ENCODE measurements at places on chromosomes 2 and 18.

DNA sequence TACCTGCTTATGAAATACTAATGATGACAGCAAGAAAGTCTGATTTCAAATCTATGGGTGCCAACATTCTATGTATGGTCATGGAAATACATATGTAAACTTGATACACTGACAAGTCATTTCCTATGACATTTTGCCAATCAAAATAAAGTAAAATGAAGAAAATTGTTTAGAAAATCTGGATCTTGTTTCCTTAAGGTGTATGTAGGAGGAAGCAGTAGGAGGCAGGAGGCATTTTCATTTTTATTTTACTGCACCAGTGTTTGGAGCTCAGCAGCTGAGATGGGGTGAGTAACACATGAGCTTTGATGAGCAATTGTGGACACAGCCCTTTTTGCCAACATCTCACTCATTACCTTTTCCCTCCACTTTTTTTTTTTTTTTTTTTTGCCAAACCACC lies 167.0 kb downstream of the AFF3 start:
- H3K27ac ChIP-seq, result peak overlapping the region; percentile 71
- no peaks in the 10 kb centered on the region for H3K36me3 ChIP-seq
- peaks cover 5% of the 10 kb centered on the region for H3K27me3 ChIP-seq
- H3K4me1 ChIP-seq, result peaks cover 4% of the 10 kb centered on the region
- no peak overlapping the region for H3K4me3 ChIP-seq

DNA sequence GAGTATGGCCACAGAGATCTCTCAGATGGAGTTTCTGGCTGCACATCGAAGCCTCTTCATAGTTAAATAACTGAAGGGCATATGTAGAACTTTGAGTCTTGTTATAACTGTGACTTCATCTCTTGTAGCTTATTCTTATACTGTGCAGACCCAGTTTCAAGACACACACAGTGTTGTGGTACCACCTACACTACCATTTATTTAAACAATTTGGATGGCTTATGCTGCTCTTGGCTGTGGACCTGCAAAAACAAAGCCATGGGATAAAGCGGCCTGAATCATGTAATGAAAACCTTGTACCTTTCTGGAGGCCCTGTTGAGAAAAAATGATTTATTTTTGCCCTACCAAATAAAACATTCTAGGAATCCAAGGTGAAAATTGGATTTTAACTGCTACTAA lies 262.8 kb upstream of the RASGRP3 start:
- peaks cover 19% of the 10 kb centered on the region for H3K4me1 ChIP-seq
- no peak overlapping the region for H3K4me3 ChIP-seq
- no peak for DNase-seq
- H3K27ac ChIP-seq, result peak overlapping the region; percentile 65
- H3K27me3 ChIP-seq, result no peaks in the 10 kb centered on the region

GRCh38 chr2:152099367-152100050 lies 665 bp upstream of the CACNB4 start:
- H3K27ac ChIP-seq, result no peak overlapping the region
- H3K4me3 ChIP-seq, result no peak overlapping the region
- peaks cover 48% of the 10 kb centered on the region for H3K27me3 ChIP-seq
- no peaks in the 10 kb centered on the region for H3K36me3 ChIP-seq

DNA sequence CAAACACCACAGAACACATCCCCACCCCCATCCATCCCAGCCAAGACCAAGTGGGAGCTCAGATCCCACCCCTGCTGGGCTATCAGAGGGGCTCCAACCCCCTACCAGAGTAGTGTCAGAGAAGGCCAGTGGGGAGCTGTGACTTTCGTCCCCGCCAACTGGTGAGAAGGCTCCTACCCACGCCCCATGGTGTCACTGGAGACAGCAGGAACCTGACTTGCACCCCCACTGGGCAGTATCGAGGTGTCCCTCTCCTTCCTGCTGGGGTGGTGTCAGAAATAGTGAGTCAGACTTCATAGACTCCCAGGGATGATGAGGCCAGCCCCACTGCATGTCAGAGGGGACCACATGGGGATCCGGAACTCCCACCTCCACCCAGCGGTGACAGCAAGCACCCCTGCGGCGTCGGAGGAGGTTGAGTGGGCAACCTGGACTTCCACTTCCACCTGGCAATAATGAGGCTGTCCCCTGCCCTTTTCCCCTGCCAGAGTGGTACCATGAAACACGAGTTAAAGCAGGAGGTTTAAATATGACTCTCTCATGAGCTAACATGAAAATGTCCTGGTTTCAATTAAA lies 106.7 kb downstream of the CTIF start:
- DNase-seq, result no peak
- H3K4me3 ChIP-seq, result no peak overlapping the region
- peaks cover 9% of the 10 kb centered on the region for H3K36me3 ChIP-seq
- no peak overlapping the region for H3K27ac ChIP-seq

DNA sequence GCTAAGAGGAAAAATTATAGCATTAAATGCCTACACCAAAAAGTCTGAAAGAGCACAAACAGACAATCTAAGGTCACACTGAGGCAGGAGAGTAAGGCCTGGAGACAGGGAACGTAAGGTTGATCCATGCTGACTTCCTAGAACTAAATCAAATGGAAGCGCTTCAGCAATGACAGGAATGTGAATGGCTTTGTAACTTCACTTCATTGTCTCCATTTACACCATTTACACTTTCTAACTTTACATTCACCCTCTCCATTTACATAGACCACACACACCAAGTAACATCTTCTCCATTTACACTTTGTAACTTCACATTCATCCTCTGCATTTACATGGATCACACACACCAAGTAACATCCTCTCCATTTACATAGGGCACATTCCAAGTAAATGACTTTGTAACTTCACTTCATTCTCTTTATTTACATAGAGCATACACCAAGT lies 103.1 kb upstream of the SPATS2L start:
- H3K27ac ChIP-seq, result no peak overlapping the region
- H3K27me3 ChIP-seq, result no peaks in the 10 kb centered on the region
- peaks cover 5% of the 10 kb centered on the region for H3K4me1 ChIP-seq

GRCh38 chr18:11511434-11512095 lies 97.8 kb upstream of the SLC35G4 start:
- no peaks in the 10 kb centered on the region for H3K36me3 ChIP-seq
- H3K4me3 ChIP-seq, result no peak overlapping the region
- H3K27ac ChIP-seq, result no peak overlapping the region
- H3K27me3 ChIP-seq, result no peaks in the 10 kb centered on the region

- no peaks in the 10 kb centered on the region for H3K4me1 ChIP-seq
- H3K27me3 ChIP-seq, result peaks cover 4% of the 10 kb centered on the region
- no peaks in the 10 kb centered on the region for H3K36me3 ChIP-seq
- no peak overlapping the region for H3K27ac ChIP-seq
- H3K4me3 ChIP-seq, result no peak overlapping the region
Observed at GRCh38 chr2:17455343-17455742, 62.9 kb downstream of the RAD51AP2 start.

GRCh38 chr2:20588918-20589871 lies 61.7 kb downstream of the HS1BP3 start:
- H3K36me3 ChIP-seq, result no peaks in the 10 kb centered on the region
- H3K27me3 ChIP-seq, result no peaks in the 10 kb centered on the region
- no peak for DNase-seq

DNA sequence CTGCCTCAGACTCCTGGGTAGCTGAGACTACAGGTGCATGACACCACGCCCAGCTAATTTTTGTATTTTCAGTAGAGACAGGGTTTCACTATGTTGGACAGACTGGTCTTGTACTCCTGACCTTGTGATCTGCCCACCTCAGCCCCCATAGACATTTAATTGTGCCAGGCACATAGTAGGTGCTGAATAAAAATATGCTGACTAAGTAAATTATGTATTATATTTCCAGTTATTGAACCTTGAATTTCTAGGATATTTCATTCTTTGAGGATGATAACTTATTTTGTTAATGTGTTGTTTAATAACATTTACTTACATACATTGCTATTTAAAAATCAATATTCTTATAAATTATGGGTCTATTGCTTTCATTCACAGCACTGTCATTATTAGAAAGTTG lies 190.4 kb upstream of the LRRTM4 start:
- H3K27me3 ChIP-seq, result no peaks in the 10 kb centered on the region
- H3K36me3 ChIP-seq, result no peaks in the 10 kb centered on the region
- no peak for DNase-seq
- H3K4me1 ChIP-seq, result no peaks in the 10 kb centered on the region
- no peak overlapping the region for H3K4me3 ChIP-seq

DNA sequence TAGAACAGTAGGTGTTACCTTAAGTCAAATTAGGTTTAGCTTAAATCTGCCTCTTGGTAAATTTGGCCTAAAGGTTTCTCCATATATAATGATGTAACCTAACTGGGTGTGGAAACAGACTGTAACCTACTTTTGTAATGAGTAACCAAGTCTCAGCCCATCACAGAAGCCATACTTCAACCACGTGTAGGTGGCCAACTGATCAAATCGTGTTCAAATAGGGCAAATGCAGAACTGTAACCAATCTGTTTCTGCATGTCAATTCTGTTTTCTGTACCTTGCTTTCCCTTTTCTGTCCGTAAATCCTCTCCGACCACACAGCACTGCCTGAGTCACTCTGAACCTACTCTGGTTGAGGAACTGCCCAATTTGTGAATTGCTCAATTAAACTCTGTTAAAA lies 34.0 kb upstream of the PLA2R1 start:
- no peaks in the 10 kb centered on the region for H3K27me3 ChIP-seq
- no peaks in the 10 kb centered on the region for H3K4me1 ChIP-seq
- no peak overlapping the region for H3K4me3 ChIP-seq
- H3K27ac ChIP-seq, result no peak overlapping the region
- no peak for DNase-seq

GRCh38 chr2:135096665-135097446 lies 44.8 kb downstream of the RAB3GAP1 start:
- H3K27ac ChIP-seq, result no peak overlapping the region
- H3K4me1 ChIP-seq, result no peaks in the 10 kb centered on the region
- DNase-seq, result no peak
- peaks cover 46% of the 10 kb centered on the region for H3K36me3 ChIP-seq
- no peaks in the 10 kb centered on the region for H3K27me3 ChIP-seq

GRCh38 chr2:217283460-217283859 lies 423.6 kb upstream of the TNP1 start:
- peak; percentile 66 for DNase-seq
- H3K27me3 ChIP-seq, result no peaks in the 10 kb centered on the region
- H3K36me3 ChIP-seq, result no peaks in the 10 kb centered on the region
- no peak overlapping the region for H3K27ac ChIP-seq
- peak overlapping the region; percentile 0 for H3K4me3 ChIP-seq
- H3K4me1 ChIP-seq, result peaks cover 12% of the 10 kb centered on the region

GRCh38 chr2:20356042-20356441 lies 5.4 kb upstream of the PUM2 start:
- no peaks in the 10 kb centered on the region for H3K27me3 ChIP-seq
- H3K36me3 ChIP-seq, result no peaks in the 10 kb centered on the region
- no peak overlapping the region for H3K27ac ChIP-seq
- peaks cover 3% of the 10 kb centered on the region for H3K4me1 ChIP-seq

DNA sequence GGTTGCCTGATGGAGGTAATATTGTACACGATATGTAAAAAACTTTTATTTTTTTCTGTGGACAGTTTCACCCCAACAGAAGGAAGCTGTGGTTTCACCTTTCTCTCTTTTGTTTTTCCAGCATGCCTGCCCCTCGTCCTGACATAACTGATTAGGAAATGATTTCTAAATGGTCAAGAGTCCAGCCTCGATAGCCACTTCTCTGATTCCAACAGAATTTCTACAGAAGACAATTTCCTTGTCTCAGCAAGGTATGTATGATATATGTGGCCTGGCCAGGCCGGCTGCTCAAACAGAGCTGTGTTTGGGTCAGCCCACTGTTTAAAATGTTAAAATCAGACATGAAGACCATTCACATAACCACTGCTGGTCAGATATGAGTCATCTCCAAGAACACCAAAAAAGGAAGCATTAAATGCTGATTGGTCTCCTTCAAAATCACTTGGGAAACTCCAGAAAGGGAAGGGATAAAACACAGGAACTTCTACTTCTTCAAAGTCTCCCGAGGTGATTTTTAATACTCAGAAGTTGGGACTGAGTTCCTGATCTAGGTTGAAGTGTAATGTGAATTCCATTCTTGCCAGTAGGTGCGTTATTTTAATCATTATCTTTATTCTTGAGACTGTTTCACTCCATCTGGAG lies 22.3 kb downstream of the ATP8B1 start:
- DNase-seq, result peak; percentile 92
- H3K27me3 ChIP-seq, result no peaks in the 10 kb centered on the region
- H3K36me3 ChIP-seq, result no peaks in the 10 kb centered on the region
- H3K4me1 ChIP-seq, result peaks cover 17% of the 10 kb centered on the region
